Activated CD4-positive, alpha-beta T cell treated with anti-CD3 and anti-CD28 coated beads for 36 hours (primary cell): ENCODE measurements at places on chromosomes 2 and 18. TPM values are rescaled to one million over a fixed set of nuclear protein-coding genes. Genes with fewer than 3 reads are reported as not detected.

Gene SERPINB11
- not detected for total RNA-seq

Gene RIF1
- 55.7 TPM for total RNA-seq

Gene CDH7
- not detected for total RNA-seq

DNA sequence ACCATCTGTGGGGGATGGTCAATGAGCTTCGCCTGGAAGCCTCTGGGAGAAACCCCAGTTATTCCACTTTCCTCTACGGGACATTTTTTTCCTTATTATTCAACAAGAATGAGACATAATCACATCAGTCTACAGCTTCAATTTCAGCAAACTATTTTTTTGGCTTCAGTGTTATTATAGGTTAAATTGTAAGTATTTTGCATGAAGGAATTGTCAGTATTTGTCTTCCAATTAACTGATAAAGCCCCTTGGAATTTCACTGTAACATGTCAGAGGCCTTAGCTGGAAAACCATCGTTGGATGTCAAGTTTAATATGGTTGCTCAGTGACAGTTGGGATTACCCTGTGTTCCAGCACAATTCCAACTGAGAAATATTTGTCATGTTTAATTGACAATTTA, 480.9 kb upstream of the CHST9 start:
- no peaks in the 10 kb centered on the region for H3K4me1 ChIP-seq
- no peaks in the 10 kb centered on the region for H3K36me3 ChIP-seq
- no peak overlapping the region for H3K27ac ChIP-seq
- no peak overlapping the region for H3K4me3 ChIP-seq
- DNase-seq, result no peak
